Lower leg skin (tissue), 4 donors: ENCODE measurements at places on chromosomes 4 and X. TPM values are rescaled to one million over a fixed set of nuclear protein-coding genes. Genes with fewer than 3 reads are reported as not detected.
A peak's percentile ranks its signal among the peaks of the same experiment; 100 is the strongest.

GRCh38 chr4:80229590-80229989 is 32.3 kb downstream of the PRDM8 start:
- no peak for DNase-seq

- DNase-seq: no peak
These were observed 52.2 kb downstream of the MAGEA10 start for GRCh38 chrX:152086141-152086540.

GRCh38 chr4:67103001-67103747 is 442.1 kb downstream of the CENPC start:
- DNase-seq: no peak

The DIPK2B gene
- 5.1 TPM for total RNA-seq

DNA sequence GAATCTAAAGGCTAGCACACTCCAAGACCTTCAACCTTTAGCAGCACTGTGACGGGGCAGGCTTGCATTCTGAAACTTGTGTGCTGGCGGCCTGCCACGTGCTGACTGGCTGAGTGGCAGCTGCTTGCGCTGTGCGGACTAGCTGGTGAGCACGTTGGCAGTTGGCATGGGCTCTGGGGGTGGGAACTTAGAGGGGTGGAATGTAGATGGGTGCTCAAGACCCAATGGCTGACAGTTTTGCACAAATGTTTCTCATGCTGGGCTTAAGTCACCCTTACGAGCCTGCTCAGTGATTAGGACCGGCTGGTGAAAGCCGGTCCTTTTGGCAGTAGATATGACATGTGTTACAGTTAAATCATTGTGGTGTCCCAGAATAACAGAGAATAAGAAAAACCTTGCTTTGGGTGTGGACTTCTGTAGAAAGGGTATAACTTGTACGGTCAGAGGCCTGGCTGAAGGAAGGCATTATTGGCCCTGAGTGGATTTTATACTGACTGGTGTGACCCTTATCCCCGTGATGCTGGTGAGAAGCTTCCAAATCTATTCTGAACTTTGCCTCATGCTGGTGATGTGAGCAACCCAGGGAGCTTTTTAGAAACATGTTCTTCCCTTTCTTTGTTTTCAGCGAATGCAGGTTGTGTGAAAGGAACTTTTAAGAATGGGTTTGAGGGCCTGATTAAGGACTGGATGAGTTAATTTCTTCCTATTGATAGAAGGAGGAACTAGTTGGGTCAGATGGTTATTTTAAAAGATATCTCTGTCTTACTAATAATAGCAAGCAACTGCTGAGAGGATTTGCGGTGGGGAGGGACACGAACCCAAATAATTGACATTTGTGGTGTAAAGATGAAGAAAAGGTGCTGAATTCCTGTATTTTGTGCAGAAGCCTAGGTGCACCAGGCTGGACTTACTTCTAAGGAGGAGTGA is 107.4 kb upstream of the SLC4A4 start:
- peak; percentile 89 for DNase-seq

GRCh38 chr4:92988301-92988700 is 684.5 kb downstream of the GRID2 start:
- DNase-seq: no peak

DNA sequence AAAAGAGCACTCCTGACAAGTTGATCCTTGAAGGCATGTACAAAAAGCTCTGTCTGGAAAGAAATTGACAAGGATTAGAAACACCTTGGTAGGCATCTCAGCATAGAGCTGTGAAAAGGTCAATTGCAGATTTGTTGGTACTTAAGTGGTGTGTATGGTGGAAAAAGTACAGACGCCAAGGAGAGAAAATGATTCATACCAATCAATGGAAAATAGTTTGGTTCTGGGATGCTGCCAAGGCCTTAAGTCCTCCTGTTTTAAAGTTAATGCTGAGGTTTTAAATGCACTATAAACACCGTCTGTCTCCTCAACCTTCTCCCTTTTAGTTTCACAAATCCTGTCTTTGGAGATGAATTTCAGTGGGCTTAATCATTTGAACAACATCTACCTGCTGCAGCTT is 524.1 kb downstream of the IL15 start:
- DNase-seq: no peak

- peak; percentile 72 for DNase-seq
These were observed 41.0 kb downstream of the FNIP2 start for GRCh38 chr4:158809611-158810486.

- DNase-seq: no peak
These were observed 284.8 kb upstream of the INTU start for GRCh38 chr4:127347936-127348335.

GRCh38 chr4:5791654-5792053 is 80.7 kb downstream of the EVC start:
- DNase-seq: peak; percentile 15

The CLCN3 gene
- total RNA-seq: 75.4 TPM

The ANKRD50 gene
- total RNA-seq: 21.8 TPM

GRCh38 chr4:56298236-56298635 is 89.1 kb downstream of the AASDH start:
- no peak for DNase-seq

The LNX1 gene
- total RNA-seq: 37.0 TPM

- no peak for DNase-seq
These were observed 237.4 kb downstream of the MAPK10 start for GRCh38 chr4:86122404-86122803.
